Pancreas (tissue), 10 donors: ENCODE measurements at places on chromosomes 2 and 18. TPM values are rescaled to one million over a fixed set of nuclear protein-coding genes. Genes with fewer than 3 reads are reported as not detected.

Gene TEKT4
- total RNA-seq: not detected

Gene LCT
- total RNA-seq: not detected

Gene HOXD12
- not detected for total RNA-seq

Gene IL18R1
- total RNA-seq: 1.6 TPM

Gene PELI1
- 10.4 TPM for total RNA-seq

Gene PTRHD1
- 12.7 TPM for total RNA-seq

Gene SPP2
- not detected for total RNA-seq

Gene PLCL1
- total RNA-seq: 0.61 TPM

Gene ABCG8
- not detected for total RNA-seq

Gene TMEM17
- 2.8 TPM for total RNA-seq

Gene MEX3C
- 12.1 TPM for total RNA-seq

Gene MEP1B
- total RNA-seq: not detected

Gene CTIF
- 16.6 TPM for total RNA-seq

Gene PIEZO2
- total RNA-seq: 1.1 TPM

Gene MAP3K19
- total RNA-seq: not detected

Gene DSG2
- total RNA-seq: 27.4 TPM

Gene SIX3
- 0.22 TPM for total RNA-seq

Gene TUBB6
- total RNA-seq: 21.3 TPM
